Right lung (tissue), 10 donors: ENCODE measurements at places on chromosomes 3 and 15.

DNA sequence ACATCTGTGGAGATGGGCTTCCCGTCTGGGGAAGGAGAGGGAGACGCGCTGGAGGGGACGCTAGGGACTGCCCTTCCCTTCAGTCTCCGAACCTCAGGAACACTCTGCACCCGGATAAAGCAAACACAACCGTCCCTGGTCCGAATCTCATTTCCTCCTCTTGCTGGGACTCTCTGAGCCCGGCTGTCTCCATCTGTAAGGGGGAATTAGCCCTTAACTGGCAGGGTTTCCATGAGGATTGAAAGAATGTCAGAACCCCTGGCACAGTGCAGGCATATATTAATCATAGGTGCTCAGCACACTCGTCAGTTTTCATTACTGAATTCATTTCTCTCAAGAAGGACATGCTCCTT lies 19.1 kb upstream of the IGDCC3 start:
- DNase-seq: no peak

DNA sequence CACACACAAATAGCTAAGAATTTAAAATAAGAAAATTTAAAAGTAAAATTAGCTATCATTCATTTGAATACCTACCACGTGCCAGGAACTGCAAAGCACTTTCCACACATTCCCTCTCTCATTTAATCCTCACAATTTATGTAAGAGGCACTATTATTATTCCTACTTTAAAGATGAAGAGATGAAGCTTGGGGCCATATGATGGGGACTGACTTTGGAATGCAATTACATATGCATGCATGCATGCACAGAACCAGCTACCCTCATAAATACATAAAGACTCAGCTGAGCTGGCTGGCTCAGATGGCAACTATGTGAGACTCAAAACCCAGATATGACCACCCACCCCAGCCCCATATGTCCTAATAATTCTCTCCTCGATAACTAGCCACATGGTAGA lies 31.7 kb upstream of the THUMPD3 start:
- DNase-seq: no peak

- no peak for DNase-seq
Observed at GRCh38 chr3:171712171-171712938, 97.9 kb downstream of the PLD1 start.

DNA sequence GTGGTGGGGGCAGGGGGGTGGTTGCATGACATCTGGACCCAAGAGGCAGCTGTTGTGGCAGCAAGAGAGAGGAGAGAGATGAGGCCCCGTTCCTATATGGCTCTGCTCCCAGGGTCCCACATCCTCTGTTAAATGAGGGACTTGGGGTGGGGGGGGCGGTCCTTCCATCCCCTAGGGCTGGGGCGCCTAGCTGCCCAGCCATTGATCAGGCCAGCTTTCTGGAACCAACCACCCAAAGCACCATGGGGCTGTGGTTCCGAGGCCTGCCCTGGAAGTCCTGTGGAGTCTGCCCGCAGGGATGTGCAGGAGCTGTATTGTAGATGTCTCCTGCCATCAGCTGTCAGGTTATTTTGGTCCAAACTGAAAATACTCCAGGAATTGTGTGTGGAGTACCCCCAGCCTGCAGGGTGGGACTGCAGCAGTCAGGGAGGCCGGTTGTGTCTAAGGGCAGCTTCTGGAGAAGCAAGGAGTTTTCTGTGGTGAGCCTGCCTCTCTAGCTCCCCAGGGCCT lies 5.2 kb downstream of the FURIN start:
- DNase-seq: no peak

GRCh38 chr3:31534065-31534425 lies 1.3 kb downstream of the STT3B start:
- no peak for DNase-seq

DNA sequence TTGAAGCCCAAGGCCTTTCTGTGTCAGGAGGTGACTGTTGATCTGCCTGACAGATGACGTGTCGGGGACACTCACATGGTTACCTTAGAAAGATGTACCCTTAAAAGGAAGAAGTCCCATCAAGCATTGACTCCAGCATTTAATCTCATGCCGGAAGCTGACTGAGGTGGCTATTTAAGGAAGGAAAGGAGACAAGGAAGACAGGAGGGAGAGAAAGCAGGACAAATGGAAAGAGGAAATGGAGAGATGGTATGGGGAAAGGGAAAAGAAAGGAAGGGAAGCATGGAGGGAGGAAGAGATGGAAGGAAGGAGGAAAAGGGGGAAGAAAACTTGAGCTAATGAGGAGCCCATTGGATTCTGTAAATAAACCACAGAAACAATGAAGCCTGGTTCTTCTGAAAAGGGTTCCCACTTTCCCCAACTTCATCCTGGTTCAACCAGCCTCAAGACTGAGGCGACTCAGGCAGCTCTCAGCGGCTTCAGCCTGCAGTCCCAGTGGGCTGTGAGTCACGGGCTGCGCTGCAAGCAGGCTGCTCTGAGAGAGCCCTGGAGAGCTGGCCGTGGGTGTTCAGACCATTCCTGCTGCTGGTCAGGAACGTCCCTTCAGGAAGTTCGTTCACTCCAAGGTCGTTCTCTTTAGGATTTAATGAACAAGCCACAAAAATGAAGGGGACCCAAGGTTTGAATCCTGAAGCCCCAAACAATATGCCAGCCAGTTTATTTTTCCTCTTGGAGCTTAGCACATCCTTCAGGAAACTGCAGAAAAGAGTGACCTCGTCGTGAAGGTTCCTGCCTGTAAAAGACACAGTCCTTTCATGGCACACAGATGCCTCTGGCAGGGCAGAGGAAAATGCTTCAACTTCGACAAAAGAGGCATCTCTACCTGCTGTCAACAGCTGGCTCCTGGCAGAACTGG lies 69.6 kb upstream of the THBS1 start:
- DNase-seq: no peak

GRCh38 chr3:165523801-165524200 lies 313.4 kb downstream of the BCHE start:
- DNase-seq: no peak
